Activated CD4-positive, alpha-beta T cell treated with anti-CD3 and anti-CD28 coated beads, Interleukin-2, amount 10 ng/mL, durations not matched to agents 7 days and 5 days (primary cell): ENCODE measurements at places on chromosomes 13 and 19.

GRCh38 chr13:41028051-41028450 is 8.9 kb upstream of the ELF1 start:
- DNase-seq: no peak

DNA sequence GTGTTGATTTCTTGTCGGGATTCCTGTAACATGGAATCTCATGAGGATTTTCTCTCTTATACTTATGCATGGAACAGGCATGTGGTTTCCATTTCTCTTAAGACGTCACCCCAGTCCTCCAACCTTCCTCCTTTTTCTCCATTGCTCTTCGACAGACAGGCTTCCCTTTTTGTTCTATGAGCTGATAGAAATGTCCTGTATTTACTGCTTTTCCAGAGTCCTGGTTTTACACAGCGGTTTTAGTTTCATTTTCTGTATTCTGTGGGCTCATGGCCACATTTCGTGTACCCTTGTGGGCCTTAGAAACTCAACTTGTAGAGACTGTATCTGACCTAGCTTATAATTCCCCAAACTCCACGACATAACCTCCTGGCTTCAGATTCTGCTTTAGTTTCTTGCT is 113.1 kb downstream of the PAN3 start:
- no peak for DNase-seq

- peak; percentile 51 for DNase-seq
These were observed 50.3 kb upstream of the SIN3B start for GRCh38 chr19:16778796-16779411.

DNA sequence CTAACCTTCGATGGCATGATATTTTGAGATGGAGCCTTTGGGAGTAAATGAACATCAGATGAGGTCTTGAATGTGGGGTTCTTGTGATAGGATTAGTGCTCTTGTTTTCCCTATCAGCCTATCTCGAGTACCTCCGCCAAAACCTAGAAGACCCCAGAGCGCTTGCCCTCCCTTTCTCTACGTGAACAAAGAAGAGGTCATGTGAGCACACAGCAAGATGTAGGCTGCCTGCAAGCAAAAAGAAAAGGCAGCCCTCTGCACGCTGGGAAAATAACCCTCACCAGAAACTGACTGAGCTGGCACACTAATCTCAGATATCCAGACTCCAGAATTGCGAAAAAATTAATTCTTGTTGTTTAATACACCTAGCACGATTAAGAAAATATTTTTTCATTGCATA is 799.8 kb upstream of the SLC10A2 start:
- no peak for DNase-seq

- DNase-seq: no peak
These were observed 70.1 kb upstream of the IPO5 start for GRCh38 chr13:97883396-97883795.

DNA sequence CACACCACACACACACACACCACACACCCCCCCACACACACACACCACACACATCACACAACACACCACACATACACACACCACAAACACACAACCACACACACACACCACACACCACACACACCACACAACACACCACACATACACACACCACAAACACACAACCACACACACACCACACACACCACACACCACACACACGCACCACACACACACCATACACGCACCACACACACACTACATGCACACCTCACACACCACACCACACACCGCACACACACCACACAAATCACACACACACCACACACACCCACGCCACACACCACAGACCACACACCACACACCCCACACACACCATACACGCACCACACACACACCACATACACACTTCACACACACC is 83.5 kb downstream of the ZNF557 start:
- no peak for DNase-seq

- DNase-seq: peak; percentile 31
These were observed 2.3 kb upstream of the KBTBD7 start for GRCh38 chr13:41196620-41197019.

GRCh38 chr19:6677883-6678689 is 8.1 kb upstream of the TNFSF14 start:
- peak; percentile 30 for DNase-seq

DNA sequence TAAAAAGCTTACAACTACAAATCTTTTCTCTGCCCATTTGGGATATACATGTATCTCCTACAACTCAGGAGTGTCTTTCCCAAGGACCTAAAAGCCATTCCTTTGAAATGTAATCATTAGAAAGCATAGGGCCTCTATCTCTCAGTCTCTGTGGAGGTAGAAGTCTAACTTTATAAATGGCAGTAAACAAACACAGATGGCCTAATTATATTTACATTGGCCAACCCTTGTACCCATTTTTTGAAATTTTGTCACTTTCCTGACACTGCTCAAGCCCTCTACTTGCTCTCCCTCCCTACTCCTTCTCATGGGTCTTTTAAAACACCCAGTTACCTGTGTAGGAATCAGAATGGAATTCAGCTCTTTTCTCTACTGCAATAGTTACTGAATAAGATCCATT is 24.8 kb downstream of the RNF6 start:
- no peak for DNase-seq

DNA sequence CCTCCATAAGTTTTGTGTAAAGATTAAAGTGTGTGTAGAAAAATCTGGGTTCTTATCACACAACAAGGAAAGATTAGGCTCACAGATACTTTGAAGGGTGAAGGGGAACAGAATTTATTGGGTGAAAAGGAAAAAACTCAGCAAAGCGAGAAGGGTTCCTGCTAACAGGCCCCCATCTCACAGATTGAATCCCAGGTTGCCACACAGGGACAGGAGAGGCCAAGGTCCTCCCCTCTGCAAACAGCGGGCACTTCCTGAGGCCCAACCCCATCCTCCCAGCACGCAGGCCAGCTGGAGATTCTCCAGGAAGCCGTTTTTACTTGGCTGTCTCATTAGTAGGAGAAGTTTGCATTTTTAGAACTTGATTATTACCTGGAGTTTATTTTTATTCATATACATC is 15.2 kb upstream of the ERCC5 start:
- DNase-seq: no peak

DNA sequence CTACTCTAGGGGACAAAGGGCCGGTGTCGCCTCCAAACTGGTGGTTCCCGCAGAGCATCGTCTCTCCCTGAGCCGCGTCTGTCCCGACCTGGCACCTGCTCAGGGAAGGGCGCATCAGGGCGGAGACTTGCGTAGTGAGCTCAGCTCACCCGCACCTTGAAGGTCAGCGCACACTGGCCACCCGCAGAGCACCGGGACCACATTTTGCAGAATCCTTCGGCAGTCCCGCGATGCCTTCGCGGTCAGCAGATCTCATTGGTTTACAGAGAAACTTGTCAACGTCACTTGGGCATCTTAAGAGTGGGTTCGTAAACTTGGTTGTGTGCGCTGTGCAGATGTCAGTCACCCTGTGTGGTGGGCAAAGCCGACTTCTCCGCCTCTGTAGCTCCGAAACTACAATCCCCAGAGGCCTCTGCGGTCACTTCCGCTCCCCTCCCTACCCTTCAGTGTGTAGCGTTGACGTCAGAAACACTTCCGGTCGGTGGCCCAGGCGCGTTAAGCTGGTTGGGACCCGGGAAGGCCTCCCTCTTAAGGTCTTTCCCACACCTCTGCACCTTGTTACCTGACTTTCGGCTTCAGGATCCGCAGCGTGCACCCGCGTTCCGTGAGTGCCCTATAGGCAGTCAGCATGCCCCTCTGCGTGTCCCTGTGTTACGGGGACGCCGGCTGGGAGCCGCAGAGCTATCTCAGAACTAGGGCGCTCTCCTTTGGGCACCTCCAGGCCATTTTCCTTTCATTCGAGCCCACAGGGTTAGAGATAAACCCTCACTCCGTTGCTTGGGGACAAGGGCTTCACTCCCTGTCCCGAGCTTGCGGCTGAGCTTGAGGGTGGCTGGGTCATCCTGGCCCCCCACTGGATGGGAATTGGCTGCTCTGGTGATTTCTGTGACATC is 36.5 kb upstream of the ZNF527 start:
- DNase-seq: peak; percentile 93

DNA sequence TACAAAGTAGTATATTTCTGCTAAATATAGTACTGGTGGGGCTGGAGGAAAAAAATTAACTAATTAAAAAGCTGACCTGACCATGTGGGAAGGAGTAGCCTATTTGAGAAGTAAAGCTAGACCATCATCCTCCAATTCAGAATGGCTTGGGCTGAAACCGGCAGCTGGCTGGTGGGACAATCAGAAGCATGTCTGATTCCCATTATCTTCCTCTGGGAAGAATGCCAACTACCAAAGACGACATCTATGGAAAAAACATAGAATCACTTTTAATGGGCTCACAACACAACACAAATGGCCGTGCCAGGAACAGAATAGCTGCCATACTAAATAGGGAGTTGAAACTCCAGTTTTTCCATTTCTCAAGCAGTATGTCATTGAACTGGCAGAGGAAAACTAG is 120.4 kb upstream of the FREM2 start:
- DNase-seq: no peak

DNA sequence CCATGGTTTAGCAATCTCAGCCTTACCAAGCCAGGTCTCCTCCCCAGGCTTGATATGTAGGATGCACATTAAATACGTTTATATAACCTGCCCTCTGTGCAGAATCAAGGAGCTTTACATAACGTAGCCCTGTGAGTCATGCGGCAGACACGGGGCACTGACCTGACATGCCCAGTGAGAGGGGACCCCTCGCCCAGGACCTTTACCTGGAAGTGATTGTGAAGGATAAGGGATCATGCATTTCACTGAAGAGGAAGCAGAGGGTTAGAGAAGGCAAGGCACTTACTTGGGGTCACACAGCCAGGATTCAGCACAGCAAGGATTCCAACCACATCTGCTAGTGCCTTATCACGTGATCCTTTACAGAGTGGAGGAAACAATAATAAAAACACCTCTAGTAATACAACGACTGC is 18.9 kb upstream of the FOSB start:
- no peak for DNase-seq

DNA sequence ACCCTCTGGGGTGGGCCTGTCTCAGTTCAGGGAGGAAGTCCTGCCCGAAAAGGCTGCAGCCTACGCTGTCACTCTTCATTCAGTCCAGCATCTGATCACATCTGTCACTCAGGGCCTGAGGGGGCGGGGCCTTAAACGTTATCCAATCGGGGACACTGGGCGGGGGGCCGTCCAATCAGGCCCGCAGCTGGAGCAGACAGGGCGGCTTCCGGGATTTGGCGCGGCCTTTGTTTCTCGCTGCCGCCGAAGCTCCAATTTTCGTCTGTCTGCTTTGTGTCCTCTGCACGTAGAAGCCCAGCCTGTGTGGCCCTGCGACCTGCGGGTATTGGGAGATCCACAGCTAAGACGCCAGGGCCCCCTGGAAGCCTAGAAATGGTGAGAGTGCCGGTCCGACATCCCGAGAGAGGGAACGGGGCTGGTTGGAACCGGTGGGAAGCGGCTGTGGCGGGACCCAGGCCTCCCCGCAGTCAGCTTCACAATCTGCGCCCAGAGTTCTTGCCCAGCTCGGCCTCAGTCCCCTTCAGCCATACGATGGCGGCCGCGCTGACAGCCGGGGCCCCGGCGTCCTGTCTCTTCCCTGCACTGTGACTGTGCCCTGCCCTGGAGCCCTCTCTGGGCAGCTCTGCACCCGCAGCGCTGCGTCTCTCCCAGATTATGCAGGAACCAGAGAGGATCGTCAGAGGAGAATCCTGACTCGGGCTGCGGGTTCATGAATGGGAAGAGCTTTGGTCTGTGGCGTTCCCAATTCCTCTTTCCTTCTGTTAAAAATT is at the start of gene ZNF730:
Gene ZNF730 (plus strand): TSS at position 224 of the 770 bp plus-strand sequence. CDS start 149 bp downstream, at position 373.
- DNase-seq: peak; percentile 82

DNA sequence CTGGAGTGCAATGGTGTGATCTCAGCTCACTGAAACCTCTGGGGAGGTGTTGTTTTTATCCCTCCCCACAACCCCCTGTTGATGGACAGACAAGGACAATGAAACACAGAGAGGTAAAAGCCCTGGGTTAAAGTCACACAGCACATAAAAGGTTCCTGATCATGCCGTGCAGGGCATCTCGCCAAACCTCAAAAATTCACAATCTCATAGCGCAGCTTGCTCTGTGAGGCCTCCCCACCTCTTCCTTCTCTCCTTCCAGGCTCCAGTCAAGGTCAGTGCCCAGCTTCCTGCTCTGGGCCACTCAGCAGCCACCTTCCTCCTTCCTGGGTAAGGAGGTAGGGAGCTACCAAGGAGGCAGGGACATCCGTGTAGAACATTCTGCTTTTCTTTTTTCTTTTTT is 2.3 kb downstream of the FUT2 start:
- no peak for DNase-seq

DNA sequence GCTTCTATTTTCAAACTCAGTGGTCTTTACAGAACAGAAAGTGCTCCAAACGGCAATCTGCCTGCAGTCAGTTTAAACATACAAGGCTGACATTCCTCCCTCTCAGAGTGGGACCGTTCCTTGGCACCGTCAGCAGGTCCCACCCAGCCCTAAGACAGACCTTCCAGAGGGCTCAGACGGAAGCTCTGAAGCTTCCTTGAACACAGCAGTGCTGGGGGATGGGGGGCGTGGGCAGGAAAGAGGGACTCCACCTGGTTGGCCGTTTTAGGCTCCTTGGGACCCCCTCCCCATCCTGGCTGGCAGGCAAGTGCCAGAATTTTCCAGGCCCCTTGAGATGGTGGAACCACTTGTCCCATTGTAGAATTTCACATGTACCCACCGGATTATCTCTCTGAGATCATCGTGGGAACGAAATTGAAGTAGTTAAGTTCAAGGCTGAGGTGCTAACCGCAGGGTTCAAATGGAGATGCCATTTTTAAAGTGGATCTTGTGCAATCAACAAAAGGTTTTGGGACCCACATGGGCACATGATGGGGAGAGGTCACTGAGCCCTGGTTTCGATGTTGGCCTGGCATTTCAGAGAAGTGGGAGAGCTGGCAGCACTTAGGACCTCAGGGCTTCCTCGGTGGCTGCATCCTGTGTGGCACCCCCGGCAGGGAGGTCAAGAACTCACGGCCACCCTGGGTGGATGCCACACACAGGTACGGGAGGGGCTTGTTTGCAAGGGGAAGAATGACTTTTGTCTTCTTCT is 46.2 kb downstream of the KLF2 start:
- peak; percentile 53 for DNase-seq

GRCh38 chr13:93304134-93304533 is 77.5 kb downstream of the GPC6 start:
- DNase-seq: no peak

DNA sequence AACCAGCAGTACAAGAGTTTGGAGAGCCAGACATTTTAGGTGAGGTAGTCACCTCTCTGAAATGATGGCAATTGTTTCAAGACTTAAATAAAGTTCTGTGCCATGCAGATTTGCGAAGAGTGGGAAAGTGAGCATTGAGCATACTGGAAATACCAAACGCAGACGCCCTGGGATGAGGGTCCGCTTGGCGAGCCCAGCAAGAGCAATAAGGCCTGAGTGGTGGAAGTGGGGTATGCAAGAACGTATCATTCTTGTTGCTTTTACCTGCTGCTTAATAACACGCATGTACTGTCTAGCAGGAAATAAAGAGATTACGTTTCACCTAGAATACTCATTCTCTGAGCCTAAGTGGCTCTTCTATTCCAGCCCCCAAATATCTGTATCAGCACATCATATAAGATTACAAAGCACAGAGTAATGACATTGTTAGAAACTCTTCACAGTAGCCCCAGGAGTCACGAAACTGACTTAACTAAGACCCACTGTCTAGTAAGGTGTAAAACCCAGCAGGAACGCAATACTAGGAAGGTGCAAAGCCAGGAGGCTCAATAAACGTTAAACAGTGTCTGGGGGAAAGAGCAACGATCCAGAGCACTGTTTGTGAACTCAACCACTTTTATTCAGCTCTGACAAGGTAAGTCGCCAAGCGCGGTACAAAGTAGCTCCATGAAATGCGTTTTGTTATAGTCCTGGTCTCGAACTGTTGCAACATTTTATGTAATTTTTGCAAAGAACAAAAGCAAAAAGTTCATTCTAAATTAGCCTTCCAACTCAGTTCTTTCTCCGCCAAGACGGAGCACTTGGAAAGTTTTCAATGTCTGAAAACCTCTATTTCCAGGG is 1.2 kb downstream of the RCBTB2 start:
- DNase-seq: peak; percentile 16
